ENCODE measurements at places on chromosomes 3 and 15.

GRCh38 chr3:13213911-13214846 is 140.9 kb upstream of the IQSEC1 start:
- DNase-seq, result no peak

DNA sequence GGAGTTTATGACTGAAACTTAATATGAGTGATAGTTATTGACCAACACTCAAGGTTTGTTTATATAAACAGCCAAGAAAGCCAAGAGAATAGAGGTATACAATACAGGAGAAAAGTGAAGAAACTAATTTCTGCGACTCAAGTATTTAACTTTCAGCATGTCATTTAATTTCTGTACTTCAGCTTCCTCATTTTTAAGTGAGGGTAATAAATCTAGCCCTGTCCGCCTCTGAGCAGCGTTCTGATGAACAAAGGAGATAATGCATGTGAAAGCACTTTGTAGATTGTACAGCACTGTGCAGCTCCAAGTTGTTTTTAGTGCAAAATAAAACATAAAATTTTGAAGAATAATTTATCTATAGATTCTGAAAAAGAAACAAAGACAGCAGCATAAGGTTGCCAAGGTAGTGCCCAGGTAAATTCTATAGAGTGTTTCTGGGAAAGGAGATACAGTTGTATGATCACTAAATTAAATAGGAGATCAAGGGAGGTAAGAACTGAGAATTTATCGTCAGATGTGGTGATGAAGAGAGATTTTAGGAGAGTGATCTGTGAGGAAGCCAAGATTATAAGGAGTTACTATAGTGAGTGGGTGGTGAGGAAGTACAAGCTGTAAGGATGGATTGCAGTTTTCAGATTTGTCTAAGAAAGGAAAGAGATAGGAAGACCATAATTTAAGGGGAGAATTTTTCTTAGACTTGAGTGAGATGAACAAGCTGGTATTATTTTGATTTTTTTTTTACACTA is 71.3 kb downstream of the RASA2 start:
- DNase-seq, result no peak

DNA sequence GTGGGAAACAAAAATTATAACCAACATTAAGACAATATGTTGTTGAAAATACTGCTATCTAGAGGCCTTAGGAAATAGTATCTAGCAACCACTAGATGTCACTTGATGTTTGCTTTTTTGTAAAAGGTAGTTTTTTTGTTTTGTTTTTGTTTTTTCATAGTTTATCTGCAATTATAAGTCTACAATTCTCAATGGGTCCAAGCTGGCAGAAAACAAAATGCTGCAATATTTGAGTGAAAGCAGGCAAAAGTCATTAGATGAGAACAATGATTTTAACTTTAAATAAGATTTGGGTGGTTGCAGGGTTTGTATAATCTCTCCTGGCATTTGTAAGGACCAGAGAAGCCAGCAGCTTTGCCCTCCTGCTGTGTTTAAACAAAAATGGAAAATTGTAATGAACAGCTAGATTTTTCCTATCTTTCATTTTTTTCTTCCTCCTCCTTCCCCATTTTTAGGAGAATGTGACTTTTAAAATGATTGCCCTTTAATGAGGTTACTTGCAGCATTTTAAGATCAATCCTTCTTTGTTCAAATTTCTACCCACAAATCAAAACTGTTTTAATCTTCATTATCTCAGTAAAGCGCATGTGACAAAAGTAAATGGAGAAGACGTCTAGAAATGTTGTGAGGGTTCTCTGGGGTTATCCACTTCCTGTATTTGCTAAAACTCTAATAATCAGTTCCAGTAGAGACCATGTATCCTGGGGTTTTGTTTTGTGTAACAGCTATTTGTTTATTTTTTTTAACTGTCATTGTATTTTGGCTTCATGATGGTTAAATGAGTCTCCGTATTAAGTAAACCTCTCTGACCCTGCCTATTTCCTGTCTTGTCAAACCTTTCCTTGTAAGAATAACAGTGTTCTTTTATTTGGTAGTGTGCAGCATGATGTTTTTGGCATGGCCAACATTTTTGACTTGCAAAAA is 27.3 kb downstream of the DUT start:
- no peak for DNase-seq

DNA sequence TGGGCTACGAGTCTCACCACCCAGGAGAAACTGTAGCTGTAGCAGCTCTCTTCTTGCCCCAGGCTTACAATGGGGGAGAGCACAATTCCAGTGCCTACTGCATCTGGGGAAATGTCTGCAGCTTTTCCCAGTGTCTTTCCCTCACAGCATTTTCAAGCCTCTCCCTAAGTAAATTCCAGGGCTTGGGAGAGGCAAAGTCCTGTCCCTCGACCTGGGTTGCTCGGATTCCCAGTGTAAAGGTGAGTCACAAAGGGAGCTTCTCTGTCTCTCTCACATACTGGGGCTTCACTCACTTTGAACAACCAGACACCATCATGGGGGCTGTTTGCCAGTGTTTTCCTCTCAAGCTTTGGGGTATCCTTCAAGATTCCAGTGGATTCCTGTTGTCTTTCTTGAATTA is 689.4 kb upstream of the NAALADL2 start:
- no peak for DNase-seq

GRCh38 chr3:20246662-20247061 is 60.7 kb upstream of the SGO1 start:
- DNase-seq, result no peak

- DNase-seq, result no peak
Measured at GRCh38 chr3:119973018-119973646, 121.1 kb downstream of the GSK3B start.

- DNase-seq, result no peak
Measured at GRCh38 chr15:90025489-90026033, 24.4 kb downstream of the ZNF710 start.

DNA sequence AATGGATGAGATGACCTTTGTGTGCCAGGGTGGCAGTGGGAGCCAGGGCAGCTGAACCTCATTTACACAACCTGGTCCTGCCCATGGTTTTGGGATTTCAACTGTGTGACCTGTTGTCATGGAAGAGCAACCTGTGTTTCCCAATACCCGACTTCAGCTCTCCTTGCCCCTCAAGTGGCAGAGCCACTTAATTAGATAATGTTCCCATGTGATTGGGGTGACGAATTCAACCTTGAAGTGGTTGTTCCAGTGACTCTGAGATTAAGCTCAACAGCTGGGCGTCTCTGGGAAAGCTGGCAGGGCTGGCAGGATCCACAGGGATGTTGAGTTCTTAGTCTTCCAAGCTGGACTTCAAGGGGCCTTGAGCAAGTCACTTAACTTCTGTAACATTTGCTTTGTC is 71.0 kb downstream of the THSD4 start:
- peak; percentile 45 for DNase-seq

DNA sequence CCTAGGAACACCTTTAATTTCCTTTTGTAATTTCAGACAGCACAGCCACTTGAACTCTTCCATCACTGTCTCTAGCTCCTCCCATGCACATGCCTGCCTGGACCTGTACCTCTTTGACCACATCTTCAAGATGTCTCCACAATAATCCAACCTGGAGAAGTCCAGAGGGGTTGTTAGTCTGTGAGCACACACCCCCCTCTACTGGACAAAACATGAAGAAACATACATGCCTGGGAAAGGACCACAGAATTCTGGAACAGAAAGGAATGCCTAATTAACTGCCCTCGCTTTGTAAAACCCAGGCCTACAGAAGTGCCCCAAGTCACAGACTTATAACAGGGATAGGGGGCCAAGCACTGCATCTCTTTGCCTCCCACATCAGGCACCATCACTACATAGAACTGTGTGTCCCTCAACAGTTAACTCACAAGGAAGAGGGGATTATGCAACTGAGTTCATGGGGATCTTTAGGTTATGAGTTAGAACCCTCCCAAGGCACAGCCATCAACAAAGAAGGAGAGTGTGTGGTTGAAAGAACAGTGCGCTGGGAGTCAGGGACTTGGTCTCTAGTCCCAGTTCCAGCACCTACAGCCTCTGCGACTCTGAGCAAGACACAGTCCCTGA is 61.7 kb downstream of the FMN1 start:
- DNase-seq, result no peak

GRCh38 chr15:82677720-82678323 is 30.7 kb upstream of the CPEB1 start:
- DNase-seq, result no peak

- no peak for DNase-seq
Measured at GRCh38 chr15:76961268-76962011, 29.9 kb downstream of the RCN2 start.

DNA sequence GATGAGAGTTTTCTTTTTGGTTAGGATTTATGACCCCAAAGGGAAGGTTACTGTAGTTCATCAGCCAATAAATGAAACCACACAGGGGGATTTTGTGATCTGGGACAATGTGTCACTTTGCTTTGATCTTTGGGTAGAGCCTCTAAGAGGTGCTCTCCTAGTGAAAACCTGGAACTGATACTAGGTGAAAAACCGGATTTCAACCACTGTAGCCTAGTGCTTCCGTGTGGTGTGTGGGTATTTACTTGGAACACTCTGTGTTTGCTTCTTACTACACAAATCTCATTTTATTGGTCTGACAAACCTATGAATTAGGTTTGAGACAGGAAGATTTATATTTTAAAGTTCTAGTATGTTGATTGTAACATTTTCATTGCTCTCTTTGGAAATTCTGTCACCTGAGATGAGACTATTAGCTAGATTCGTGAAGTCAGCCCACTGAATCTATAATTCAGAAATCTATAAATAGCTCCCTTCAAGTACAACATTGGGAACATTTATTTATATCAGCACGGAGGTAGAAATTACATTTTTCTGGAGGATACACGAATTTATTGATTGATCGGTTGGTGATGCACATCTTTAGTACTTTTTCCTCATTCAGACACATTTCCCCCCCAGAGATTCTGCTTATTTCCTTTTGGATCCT is 119.8 kb downstream of the AKAP13 start:
- no peak for DNase-seq

- no peak for DNase-seq
Measured at GRCh38 chr3:64878362-64878761, 190.6 kb upstream of the ADAMTS9 start.

GRCh38 chr3:172317984-172318383 is 130.3 kb downstream of the GHSR start:
- peak; percentile 62 for DNase-seq

DNA sequence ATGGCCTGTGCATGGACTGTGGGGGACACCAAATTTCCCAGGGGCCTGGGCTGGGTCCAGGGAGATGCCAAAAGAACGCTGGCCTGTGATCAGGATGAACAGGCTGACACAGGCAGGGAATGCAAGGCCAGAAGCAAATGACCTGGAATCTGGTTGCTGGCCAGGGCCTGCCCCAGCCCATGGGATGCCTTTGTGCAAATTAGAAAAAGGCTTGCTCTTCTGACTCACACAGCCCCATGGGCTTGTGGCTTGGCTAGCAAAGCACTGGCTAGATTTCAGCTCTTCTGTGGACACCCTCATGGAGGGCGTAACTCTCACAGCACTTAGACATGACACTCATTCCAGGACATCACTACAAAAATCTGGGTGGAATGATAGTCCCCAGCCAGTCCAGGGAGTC is 356.0 kb downstream of the SHQ1 start:
- DNase-seq, result peak; percentile 79

- DNase-seq, result no peak
Measured at GRCh38 chr3:133477487-133477886, 77.6 kb downstream of the BFSP2 start.

GRCh38 chr3:4771243-4771642 is 208.0 kb upstream of the BHLHE40 start:
- DNase-seq, result no peak

- no peak for DNase-seq
Measured at GRCh38 chr3:16012086-16012485, 162.4 kb upstream of the GALNT15 start.

DNA sequence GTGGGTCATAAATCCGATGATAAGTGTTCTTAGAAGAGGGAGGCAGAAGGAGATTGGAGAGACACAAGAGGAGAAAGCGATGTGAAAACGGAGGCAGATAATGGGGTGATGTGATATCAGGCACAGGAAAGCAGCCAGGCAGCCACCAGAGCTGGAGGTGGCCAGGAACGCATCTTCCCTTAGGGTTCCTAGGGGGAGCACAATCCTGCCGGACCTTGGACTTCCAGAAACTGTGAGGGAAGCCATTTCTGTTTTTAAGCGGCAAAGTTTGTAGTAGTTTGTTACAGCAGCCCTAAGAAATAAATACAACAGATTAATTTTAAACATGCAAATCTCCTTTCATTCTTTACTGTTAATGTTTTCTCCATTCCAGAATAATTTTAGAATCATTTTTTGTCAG is 259.9 kb upstream of the TMC3 start:
- no peak for DNase-seq

DNA sequence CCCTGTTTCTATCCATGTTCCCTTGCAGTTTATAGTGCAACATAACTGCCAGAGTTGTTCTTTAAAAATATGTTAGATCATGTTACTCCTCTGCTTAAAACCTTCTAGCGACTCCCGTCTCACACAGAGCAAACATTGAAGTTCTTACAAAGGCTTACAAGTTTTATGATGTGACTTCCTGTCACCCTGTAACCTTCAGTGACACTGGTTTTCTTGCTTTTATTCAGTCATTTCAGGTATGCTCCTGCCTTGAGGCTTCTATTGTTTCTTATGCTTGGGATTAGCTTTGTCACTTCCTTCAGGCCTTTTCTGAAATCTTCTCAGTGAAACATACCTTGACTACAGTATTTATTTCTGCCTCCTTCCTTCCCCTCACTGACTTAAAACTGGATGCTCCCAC is 252.1 kb downstream of the DOCK3 start:
- DNase-seq, result no peak

DNA sequence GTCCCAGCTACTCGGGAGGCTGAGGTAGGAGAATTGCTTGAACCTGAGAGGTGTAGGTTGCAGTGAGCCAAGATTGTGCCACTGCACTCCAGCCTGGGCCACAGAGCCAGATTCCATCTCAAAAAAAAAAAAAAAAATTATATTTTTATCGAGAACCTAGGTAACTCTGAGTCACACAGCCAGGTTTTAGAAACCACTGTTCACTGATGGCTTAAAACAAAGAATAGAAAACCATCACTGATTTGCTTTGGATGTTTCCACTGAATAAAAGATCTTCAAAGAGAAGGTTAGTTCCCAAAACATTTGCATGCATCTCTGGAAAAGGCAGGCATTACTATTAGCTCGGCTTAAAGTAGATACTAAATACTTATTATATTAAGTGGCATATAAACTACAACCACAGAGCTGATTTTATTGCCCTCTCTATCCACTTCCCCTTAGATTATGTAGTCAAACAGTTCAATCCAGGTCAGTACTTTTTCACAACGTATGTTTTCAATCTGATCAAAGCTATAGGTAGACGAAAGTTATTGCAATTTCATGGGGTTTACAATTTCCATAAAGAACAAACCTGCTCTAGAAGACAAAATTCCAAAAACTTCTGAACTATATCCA is 1.4 kb downstream of the B4GALT4 start:
- DNase-seq, result no peak

- DNase-seq, result no peak
Measured at GRCh38 chr3:49600781-49601180, 46.5 kb downstream of the BSN start.

GRCh38 chr15:42133886-42134502 is 22.4 kb downstream of the PLA2G4F start:
- no peak for DNase-seq

All from left ventricle myocardium inferior (tissue), 1 donor.